ENCODE measurements at places on chromosomes 6 and 20.

- no peak for DNase-seq
Observed at GRCh38 chr6:16844183-16844582, 82.9 kb upstream of the ATXN1 start.

GRCh38 chr6:27896398-27896796 is 15.8 kb downstream of the OR2B2 start:
- no peak for DNase-seq

DNA sequence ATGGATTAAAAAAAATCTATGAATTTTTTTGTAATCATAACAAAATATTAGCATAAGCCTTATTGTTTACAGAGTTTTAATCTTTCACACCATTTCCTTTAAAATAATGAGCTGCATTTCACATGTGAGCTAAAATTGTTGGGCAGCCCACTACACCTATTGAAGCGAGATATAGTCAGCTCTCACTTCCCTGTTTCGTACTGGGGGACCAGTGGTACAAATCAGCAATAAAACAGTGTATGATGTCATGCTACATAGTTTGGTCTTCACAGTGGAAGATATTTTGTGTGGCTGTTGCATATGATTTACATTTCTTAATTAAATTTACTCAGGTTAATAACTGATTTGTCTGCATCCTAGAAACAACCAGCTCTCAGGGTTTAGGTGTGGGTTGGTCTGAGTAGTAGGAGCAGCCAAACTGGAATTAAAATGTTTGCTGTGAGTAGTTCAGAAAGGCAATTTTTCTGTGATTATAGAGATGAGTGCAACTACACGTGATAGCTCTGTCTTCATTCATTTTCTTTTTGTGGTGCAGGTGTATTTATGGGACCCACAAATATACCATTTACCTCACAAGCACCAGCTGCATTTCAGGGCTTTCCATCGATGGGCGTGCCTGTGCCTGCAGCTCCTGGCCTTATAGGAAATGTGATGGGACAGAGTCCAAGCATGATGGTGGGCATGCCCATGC is 99.3 kb downstream of the B3GAT2 start:
- DNase-seq: no peak

- no peak for DNase-seq
Observed at GRCh38 chr6:54044059-54044458, 67.2 kb upstream of the MLIP start.

- no peak for DNase-seq
Observed at GRCh38 chr6:102114402-102114801, 720.9 kb downstream of the GRIK2 start.

DNA sequence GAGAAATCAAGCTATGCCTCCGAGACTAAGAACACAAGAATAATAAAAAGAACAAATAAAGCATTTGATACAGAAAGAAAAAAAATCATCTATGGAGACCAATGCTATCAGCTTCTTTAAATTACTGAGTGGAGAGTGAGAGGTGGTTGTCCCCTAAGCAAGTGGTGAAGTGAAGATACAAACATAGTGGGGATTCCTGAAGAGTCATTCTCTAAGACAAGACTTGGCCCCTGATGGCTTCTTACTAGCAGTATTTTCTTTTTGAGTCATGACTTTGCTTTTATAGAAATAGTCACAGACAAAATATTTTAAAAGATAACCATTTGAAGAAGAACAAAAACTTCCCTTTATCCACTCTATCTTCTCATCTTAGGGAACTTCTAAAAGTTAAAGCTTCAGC is 261.4 kb upstream of the PRDM1 start:
- no peak for DNase-seq

- no peak for DNase-seq
Observed at GRCh38 chr20:33415948-33416347, 14.6 kb upstream of the CDK5RAP1 start.

DNA sequence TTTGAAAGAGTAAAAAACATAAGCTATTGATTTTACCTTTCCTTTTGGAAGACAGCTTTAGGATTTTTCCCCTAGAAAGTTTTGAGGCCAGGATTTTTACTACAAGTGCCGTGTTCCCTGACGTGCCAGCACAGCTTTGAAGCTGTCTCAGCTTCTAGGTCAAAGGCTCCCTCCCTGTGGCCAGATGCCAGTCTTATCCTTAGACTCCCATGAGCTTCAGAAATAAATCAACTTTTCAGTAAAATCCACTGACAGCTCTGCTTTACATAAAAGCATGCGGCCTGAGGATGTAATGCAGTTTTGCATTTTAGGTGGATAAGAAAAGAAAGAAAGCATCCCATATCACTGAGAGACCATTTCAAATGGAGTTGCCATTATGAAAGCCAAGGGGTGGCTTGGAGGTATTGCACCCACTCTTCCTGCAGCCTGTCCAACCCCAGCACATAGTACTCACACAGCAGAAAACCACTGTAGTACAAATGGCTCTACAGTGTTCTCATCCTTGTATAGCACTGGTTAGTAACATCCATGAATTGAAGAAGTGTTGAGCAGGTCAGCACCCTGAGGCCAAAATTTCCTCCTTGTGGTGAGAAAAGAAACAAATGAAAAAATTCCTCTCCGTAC is 15.2 kb upstream of the ATXN1 start:
- DNase-seq: no peak

DNA sequence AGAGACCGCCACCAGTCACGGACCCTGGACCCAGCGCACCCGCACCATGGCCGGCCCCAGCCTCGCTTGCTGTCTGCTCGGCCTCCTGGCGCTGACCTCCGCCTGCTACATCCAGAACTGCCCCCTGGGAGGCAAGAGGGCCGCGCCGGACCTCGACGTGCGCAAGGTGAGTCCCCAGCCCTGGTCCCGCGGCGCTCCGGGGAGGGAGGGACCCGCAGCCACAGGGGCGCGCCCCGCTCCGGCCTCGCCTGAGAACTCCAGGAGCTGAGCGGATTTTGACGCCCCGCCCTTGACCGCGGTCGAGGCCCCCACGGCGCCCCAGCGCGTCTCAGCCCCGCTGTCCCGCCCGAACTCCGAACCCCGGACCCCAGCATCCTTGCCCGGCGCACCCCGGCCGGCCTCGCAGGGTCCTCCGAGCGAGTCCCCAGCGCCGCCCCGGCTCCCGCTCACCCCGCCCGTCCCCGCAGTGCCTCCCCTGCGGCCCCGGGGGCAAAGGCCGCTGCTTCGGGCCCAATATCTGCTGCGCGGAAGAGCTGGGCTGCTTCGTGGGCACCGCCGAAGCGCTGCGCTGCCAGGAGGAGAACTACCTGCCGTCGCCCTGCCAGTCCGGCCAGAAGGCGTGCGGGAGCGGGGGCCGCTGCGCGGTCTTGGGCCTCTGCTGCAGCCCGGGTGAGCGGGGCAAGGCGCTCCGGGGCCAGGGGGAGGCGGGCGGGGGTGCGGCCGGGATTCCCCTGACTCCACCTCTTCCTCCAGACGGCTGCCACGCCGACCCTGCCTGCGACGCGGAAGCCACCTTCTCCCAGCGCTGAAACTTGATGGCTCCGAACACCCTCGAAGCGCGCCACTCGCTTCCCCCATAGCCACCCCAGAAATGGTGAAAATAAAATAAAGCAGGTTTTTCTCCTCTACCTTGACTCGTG is at the start of gene OXT:
Gene OXT, plus strand, starts transcription at position 11 of the 920 bp plus-strand sequence. Its CDS starts 36 bp downstream, at position 47.
- DNase-seq: peak; percentile 38

GRCh38 chr6:103750603-103751002 is 1109.1 kb downstream of the HACE1 start:
- DNase-seq: no peak

DNA sequence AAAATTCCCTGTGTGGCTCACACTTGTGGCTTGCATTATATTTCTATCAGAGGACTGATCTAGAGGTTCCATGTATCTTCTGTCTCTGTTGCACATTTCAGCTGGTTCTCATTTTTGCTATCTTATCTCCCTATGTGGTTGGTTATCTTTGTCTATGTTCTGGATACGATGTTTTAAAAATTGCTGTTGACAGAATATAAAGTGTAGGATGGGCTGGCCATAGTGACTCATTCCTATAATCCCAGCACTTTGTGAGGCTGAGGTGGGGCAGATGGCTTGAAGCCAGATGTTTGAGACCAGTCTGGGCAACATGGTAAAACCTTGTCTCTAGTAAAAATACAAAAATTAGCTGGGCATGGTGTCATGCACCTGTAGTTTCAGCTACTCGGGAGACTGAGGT is 9.9 kb upstream of the ULBP3 start:
- DNase-seq: no peak

- DNase-seq: no peak
Observed at GRCh38 chr6:48199499-48199898, 88.5 kb upstream of the PTCHD4 start.

GRCh38 chr20:8783734-8784133 is 285.2 kb upstream of the PLCB4 start:
- no peak for DNase-seq

DNA sequence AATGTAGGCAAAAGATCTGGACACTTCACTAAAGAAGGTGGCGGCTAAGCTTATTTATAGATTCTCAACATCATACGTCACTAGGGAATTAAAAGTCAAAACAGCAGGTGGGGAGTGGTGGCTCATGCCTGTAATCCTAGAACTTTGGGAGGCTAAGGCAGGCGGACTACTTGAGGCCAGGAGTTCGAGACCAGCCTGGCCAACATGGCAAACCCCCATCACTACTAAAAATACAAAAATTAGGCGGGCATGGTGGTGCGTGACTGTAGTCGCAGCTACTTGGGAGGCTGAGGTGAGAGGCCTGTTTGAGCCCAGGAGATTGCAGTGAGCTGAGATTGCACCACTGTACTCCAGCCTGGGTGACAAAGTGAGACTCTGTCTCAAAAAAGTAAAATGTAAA is 74.6 kb downstream of the GPX5 start:
- no peak for DNase-seq

GRCh38 chr20:21166801-21167200 is 40.9 kb downstream of the KIZ start:
- no peak for DNase-seq

DNA sequence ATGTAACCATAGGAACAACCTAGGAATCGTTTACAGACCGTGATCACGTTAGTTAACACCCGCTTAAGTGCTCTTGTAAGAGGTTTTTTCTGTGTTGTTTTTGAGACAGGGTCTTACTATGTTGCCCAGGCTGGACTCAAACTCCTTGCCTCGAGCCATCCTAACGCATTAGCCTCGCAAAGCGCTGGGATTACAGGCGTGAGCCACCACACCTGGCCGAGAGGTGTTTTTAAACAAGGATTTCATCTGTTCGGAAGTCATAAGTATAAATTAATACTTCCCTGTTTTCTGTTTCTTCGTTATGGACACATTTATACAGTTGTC is 727 bp downstream of the MRS2 start:
- no peak for DNase-seq

DNA sequence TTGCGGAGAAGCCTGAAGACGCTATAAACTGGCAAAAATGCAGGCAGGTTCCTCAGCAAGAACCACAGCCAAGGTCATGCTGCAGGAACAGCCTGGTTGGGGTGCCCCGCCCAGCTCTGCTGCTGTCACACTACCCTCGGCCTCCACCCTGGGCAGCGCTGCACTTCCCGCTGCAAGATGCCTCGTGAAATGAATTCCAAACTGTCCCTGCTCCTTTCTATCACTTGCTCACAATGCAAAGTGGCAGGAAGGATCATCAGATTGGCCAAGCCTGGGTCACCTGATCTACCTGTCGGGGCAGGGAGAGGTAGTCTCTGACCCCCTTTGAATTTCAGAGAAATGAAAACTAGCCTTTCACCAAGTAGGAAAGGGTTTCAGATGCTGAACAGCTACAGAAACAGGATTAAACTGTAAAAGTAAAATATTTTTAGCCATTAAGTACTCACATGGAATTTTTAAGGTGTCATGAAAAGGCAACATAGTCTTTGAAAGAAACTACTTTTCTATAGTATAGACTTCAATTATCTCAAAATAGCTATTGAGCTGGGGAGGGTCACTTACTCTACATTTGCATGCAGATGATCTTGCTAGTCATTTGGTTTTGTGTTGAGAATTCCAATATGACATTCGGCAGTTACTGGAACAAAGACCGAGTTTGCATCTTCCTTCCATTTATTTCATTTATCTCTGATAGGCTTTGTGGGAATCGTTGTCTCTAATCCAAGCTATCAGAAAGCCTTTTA is 236.4 kb upstream of the ASCC3 start:
- DNase-seq: no peak

DNA sequence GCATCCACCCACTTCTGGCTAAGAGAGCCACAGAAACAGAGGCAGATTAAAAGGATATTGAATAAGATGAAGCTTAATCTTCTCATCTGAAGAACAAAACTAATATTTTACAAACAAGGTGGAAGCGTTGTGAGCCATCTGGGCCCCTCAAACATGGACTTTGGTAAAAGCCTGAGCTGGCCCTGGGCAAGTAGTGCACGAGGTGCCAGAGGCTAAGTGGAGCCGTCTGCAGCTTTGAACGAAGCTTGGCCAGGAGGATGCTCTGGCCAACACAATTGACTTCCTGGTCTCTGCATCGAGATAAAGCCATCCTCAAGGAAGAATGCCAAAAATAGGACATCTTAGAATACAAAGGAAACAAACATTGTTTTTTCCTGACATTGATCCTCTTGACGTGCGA is 53.2 kb upstream of the PLEKHG1 start:
- no peak for DNase-seq

GRCh38 chr20:48962976-48963771 is 41.7 kb downstream of the ARFGEF2 start:
- no peak for DNase-seq

DNA sequence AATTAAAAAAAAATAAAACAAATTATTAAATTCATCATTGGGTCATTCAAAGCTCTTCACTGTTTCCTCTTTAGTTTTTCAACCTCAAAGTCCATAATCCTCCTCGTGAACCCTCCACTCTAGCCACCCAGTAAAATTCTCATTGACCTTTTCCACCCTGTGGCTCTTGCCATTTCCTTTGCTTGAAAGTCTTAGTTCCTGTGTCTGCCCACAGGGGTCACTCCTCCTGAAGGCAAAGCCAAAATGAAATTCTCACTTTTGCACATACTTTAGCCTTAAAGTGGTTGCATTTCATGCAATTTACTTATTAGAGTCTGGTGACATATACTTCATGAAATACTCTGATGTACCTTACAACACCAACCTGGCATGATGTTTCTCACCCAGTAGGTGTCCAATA is 263.7 kb downstream of the BMP2 start:
- no peak for DNase-seq

DNA sequence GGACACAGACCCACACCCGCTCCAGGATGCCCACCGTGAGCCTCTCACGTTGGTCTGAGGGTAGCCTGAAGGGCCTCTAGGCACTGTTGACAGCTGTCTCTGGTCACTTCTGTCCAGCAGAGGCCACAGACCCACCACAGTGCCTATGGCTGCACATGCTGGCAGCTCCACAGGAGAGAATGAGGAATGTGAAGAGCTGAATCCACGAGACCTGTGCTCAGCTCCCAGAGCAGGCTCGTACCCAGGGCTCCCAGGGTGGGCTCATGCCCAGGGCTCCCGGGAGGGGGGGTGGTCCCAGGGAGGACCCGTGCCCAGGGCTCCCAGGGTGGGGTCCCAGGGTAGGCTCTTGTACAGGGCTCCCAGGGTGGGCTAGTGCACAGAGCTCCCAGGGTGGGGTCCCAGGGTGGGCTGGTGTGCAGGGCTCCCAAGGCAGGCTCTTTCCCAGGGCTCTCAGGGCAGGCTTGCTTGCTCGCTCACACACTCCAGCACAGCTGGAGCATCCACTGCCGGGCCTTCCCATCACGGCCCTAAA is 201.0 kb downstream of the SYNDIG1 start:
- DNase-seq: no peak

All from stimulated activated CD8-positive, alpha-beta memory T cell treated with anti-CD3 and anti-CD28 coated beads, Interleukin-7, amount 100 ng/mL, for 1 hour (primary cell).